Upper lobe of left lung (tissue), 6 donors: ENCODE measurements at places on chromosomes 3 and 15. TPM values are rescaled to one million over a fixed set of nuclear protein-coding genes. Genes with fewer than 3 reads are reported as not detected.

Gene HGD
- 2.8 TPM for total RNA-seq

Gene ATP13A5
- 2.9 TPM for total RNA-seq

Gene ILDR1
- total RNA-seq, result 4.4 TPM

Gene EXOSC7
- total RNA-seq, result 37.3 TPM

Gene CTXN2
- not detected for total RNA-seq

Gene SCAMP5
- 3.3 TPM for total RNA-seq

Gene MUC20
- total RNA-seq, result 39.8 TPM

Gene PSTPIP1
- total RNA-seq, result 21.9 TPM

Gene MAGI1
- total RNA-seq, result 62.6 TPM

Gene CRABP1
- not detected for total RNA-seq

Gene KLHDC8B
- total RNA-seq, result 37.9 TPM

Gene NCBP2
- 31.8 TPM for total RNA-seq

Gene INKA1
- 7.6 TPM for total RNA-seq

Gene FOXL2NB
- total RNA-seq, result not detected

Gene TMC3
- total RNA-seq, result not detected

Gene DNASE1L3
- not detected for total RNA-seq

Gene C3orf85
- total RNA-seq, result not detected

Gene SKOR1
- total RNA-seq, result 2.8 TPM

Gene ACP3
- 8.8 TPM for total RNA-seq
